ENCODE measurements at places on chromosomes 12 and 14.

DNA sequence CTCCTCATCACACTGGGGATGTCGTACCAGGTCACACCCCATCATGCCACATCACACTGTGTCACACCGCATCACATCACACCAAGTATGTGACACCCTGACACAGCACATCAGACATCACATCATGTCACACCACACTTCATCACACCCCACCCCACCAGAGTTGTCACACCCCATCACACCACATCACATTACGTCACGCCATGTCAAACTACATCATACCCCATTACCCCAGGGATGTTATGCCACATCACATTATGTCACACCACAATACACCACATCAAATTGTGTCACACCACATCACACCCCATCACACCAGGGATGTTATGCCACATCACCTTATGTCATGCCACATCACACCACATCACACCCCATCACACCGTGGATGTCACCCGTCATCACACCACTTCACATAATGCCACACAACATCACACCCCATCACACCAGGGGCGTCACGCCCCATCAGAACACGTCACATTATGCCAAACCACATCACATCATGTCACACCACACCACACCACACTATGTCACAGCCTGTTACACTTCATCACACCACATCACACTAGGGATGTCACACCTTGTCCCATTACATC is 133.6 kb downstream of the TMEM121 start:
- no peak for DNase-seq

DNA sequence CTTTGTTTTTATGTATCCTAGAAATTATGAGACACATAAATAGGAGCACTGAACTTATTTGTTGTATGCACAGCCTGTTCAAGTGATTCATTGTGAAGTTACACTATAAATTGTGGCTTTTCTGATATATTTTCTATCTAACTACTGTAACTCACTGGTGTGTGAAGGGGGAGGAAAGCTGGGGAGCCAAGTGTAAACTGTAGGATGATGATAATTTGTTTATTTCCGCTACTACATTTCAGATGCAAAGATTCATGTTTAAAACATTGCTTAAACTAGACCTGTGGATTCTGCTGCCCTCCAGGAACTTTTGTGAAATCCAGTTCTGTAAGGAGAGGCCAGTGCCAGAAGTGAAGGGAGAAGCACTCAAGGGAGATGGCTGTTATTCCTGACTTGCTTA is 3.3 kb downstream of the TMTC2 start:
- DNase-seq: no peak

DNA sequence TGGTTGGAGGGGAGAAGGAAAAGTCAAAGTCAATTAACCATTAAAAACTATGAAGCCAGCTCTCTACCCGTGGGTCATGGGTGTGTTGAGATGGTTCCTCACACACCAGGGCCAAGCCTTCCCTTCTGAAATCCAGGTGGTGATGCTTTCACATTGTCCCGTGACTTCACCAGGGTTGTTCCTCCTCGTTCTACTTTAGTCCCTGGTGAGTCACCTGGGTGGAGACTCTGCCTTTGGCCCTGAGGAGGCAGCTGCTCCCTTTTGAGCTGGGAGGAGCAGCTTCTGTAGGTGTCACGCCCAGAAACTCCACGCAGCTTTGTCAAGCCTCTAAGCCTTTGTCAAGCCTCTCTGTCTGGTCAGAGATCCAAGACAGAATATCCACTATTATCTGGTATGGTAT is 348.3 kb downstream of the BMP4 start:
- no peak for DNase-seq

DNA sequence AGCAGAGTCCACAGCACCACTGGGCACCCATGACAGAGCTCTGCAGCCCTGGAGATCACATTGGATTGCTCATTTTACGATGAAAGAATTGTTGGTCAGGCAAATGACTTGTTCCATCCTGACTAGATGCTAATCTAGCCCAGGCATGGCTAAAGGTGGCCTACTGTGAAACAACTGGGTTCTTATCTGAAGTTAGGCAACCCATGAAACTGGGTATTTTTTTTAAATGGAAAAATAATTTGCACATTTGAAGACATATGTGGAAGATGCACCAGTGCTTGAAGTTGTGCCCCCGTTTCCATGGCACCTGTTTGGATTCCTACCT is 8.3 kb downstream of the PYGL start:
- DNase-seq: no peak

DNA sequence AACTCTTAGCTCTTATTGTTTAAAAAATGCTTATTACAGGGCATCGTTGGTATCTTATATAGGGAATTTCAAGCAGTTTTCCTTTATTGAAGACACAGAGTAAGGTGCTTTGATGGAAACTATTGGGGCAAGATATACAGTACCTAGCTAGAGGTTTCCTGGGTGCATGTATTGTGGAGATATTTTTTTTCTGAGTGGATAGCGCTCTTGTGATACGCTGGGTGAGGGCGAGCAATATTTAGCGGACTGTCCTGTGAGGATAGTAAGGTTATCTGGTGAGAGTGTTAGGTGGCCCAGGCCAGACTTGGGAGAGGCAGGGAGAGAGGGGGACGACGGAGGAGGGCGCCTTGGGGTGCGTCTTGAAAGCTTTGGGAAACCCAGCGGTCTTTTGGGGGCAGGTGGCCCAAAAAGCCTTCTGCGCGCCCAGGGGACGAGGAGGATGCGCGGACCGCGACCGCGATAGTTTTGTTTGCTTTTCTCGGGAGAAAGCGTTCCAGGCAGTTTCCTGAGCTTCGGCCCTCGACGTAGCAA is 596 bp upstream of the BICD1 start:
- no peak for DNase-seq

GRCh38 chr12:52019113-52019770 is 12.5 kb downstream of the TAMALIN start:
- DNase-seq: no peak

DNA sequence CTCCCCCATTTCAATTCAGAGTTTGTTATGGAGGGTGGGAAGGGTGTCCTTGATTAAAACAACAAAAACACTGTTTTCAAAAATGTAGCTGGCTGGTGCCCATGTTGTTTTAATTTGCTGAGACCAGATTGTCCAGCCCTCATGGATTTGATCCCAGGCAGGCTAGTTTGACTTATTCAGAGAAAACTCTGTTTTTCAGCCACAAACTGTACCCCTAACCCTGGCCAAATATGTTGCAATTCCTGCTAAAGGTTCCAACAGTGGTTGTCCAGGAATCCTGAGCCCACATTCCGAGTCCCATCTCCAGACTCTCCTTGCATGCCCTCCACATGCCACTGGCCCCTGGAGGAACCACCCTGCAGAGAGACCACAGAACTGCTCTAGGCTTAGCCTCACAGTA is 36.0 kb downstream of the MAP1LC3B2 start:
- DNase-seq: no peak

DNA sequence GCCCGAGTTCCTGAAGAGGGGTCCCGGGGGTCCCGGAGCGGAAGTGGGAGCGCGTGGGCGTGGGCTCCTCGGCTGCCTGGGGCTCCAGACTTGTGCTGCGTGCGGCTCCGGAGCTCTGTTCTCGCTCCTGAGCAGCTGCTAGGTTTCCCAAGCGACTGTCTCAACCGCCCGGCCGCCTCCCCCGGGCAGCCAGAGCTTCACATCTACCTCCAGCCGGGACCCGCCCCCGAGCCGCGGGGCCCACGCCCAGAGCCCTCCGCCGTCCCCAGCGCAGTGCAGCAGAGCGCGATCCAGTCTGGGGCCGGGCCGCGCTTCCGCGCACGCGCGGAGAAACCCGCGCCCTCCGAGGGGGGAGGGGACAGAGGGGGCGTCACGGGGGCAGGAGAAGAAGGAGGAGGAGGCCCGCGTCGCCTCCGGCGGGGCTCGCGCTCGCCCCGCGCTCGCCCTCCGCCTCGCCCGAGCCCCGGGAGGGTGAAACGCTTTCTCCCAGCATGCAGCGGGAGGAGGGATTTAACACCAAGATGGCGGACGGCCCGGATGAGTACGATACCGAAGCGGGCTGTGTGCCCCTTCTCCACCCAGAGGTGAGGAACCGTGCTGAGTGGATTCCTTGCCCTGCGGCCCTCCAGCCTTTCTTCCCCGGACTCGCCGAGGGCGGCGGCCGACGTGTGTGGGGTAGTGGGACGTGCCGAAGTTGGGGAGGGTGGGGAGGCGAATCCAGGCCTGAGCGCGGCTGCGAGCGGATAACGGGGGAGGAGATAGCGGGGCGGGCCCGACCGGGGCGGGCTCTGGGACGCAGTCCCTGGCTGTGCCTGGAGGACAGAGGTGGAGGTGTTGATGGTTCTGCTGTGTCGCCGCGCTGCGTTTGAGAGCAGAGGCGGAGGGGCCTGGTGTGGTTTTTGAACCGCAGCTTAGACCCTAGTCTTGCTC is at the start of gene ZDHHC17:
Gene ZDHHC17 (plus strand): TSS at position 370 of the 930 bp plus-strand sequence. CDS start 122 bp downstream, at position 492.
- peak; percentile 93 for DNase-seq

All from NCI-H1105 (cell line).